Mucosa of gallbladder (tissue), 1 donor: ENCODE measurements at places on chromosomes 13 and 19.

DNA sequence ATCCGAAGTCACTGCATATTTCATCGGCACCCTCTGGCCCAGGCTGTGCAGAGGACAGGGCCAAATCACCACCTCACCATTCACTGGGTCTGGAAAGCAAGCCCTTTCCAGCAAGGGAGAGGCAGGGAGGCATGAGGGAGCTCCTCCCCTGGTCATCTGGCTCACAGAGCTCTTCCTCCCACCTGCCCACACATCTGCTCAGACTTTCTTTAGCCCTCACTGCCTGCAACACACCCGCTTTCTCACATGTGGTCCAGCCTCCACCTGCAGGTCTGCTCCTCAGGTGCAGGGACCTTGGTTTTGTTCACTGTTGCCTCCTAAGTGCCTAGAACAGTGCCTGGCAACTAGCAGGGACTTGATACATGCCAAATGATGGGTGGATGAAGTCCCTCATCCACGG, 21.0 kb upstream of the SLC35E1 start:
- DNase-seq: no peak

DNA sequence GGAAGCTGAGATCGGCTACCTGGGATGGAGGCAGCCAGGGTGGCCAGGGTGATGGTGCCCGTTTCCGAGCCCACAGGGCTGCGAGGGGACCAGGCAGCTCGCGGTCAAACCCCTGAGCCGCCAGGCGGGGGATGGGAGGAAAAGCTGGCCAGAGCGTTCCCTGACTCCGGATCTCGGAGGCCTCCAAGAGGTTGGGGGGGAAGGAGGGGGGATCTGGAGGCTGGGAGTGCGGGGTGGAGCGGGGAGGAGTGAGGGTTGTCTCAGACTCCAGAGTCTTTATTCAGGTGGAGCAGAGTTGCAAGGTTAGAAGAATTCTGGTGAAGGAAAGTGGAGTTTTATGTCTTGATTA, 1.1 kb downstream of the CACNG7 start:
- DNase-seq: no peak

GRCh38 chr13:85497652-85498051, 301.6 kb downstream of the SLITRK6 start:
- DNase-seq: no peak

DNA sequence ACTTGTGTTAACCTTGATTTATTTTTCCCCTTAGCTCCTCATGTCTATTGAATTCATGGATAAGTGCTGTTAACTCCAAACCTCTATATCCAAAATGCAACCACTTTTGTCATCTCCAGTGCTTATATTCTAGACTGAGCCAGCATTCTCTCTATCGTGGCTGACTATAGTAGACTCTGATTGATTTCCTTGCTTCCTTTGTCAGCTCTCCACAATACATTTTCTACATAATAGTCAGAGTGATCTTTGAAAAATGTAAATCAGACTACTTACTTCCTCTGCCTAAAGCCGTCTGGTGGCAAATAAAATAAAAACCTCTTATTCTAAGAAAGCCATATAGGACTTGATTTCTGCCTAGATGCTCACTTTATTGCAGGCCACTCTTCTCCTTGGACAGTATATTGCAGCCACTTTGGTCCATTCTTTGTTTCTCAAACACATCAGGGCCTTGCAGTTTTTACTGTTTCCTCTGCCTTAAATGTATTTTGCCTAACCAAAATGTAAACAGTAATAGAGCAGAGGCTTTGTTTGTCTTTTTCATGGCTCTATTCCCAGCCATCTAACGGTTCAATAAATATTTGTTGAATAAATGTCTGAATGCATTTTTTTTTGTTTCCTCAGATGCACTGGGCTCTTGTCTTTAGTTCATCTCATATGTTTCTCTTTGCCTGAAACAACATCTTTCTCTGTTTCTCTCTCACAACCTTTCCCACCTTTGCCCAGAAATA, 243.6 kb upstream of the CSNK1A1L start:
- no peak for DNase-seq

- peak; percentile 59 for DNase-seq
Observed at GRCh38 chr19:3670796-3671679, 29.2 kb downstream of the PIP5K1C start.

DNA sequence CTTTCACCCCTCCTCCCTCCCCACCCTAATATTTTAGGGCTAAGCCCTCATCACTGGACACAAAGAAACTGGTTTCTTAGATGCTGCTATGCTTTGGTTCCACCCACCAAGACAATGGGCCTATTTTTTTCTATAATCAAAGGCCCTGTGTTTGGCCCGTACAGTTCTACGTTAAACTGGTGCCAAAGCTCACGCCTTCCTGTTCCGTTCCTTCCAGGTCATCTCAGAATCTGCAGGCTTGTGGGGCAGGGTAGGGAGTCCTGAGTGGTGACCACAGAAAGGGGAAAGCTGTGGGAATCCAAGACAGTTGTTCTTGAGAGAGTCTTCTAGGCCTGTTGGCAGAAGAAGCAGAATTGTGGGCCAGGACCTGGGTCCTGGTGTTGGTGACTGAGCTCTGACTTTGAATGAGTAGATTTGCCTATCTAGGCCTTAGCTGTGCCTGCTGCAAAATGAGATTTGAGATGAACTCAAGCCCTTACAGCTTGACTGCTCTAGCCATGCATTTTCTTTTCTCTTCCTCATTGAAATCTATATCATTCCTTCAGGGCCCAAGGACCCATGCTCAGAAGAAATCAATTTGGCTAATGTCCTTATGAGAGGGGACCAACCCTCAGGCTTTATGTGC, 19.1 kb upstream of the CXCL17 start:
- no peak for DNase-seq

DNA sequence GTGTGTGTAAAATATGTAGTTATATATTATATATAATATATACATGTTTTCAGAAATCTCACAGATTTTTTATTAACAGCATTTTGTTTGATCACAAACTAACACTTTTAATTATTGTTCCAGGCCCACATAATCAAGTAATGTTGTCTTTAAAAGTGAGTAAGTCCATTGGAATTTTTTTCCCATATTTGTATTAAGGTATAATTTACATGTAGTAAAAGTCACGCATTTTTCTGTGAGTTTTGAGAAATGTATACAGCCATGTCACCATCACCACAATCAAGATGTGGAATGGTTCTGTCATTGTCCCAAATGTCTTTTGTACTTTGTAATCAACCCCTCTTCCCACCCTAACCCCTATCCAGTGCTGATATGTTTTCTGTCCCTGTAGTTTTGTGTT, 120.0 kb upstream of the RFC3 start:
- DNase-seq: no peak

- no peak for DNase-seq
Observed at GRCh38 chr19:19185853-19186740, 5.9 kb downstream of the BORCS8 start.

DNA sequence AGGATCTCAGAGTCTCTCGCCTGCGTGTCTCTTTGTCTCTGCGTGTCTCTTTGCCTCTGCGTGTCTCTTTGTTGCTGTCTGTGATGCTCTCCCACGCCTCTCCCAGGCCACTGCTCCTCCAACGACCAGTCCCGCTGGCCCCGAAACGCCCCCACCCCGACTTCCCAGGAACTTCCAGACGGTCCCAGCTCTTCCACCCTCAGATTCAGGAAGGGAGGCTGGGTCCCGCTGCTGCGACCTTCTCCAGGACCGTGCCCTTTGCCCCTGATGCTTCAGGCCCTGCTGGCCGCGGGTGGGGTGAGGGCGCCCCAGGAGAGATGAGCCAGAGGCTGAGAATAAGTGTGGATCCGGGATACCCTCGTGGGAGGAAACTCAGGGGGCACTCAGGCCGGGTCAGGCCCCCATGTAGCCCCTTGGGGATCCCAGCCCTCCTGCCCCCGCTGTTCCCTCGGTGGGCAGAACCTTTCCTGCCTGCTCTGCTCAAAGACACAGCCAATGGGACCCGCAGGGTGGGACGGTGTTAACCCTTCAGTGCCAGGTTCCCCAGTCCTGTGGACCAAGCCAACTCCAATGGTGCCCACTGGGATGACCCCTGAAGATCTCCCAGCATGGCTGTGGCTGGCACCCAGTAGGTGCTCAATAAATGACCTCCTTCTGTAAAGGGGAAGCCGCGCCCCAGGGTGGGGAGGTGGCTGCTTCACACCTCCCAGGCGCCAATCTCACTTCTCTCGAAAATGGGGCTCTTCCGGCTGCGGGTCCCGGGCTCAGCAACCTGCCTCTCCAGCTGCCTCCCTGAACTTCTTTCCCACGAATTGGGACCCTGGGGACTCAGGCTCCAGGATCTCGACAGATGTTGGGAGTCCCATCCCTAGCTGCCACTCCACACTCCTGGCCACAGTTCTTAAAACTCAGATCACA, 1.5 kb upstream of the S1PR5 start:
- no peak for DNase-seq

GRCh38 chr13:76836311-76836710, 49.9 kb downstream of the KCTD12 start:
- DNase-seq: no peak

DNA sequence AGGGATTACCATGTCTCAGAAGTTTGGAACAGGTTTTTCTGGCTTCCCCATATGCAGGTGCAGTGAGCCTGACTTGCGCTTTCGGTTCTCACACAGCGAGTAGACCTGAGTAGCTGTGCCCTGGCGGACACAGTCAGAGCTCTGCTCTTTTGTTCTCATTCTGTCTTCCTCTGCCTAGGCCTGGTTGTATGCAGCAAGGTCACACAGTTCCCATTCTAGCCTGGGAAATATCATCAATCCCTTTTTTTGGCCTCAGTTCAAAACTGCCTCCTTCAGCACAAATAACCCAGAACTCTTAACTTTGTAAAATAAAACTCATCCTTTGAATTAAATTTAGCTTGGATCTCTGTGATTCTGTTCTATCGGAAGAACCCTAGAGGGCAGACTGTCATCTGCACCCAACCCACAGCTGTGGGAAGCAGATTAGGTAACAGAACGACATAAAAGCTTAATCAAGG, 10.2 kb downstream of the OXGR1 start:
- DNase-seq: peak; percentile 46

DNA sequence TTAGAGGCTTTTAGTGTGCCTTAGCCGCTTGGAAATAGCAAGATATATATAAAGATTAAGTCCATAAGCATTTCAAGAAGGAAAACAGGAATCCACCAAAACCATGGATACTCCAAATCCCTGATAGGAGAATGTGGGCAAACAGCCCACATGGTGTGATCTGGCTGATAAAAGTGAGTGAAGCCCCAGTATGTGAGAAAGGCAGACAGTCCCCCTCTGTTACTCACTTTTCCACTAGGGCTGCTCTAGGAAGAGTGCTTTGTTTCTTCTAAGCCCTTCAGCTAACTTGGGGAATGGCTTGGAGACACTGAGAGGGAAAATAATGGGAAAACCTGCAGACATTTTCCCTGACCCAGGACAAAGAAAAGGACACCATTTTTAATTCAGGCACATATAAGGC, 802.3 kb upstream of the PRR20A start:
- DNase-seq: no peak

GRCh38 chr13:67063036-67063435, 167.1 kb downstream of the PCDH9 start:
- no peak for DNase-seq

DNA sequence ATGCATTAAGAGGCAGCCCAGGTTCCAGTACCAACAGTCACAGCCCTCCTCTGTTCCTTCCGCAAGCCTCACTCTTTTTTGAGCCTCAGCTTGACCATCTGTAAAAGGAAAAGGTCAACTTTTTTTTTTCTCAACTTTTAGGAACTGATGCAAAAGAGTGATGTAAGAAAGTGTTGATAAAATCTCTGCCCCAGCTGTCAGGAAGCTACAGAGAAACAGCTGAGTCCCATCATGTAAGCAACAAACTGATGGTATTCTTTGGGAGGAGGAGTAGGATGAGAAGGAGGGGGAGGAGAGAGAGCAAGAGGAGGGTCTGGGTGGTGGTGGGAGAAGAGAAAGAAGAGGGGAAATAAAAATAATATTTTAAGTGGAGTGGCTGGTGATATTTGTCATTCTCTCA, 233.9 kb upstream of the TSHZ3 start:
- DNase-seq: no peak

- DNase-seq: no peak
Observed at GRCh38 chr19:50820549-50821247, 2.9 kb downstream of the KLK1 start.

- no peak for DNase-seq
Observed at GRCh38 chr13:46121597-46122163, 16.8 kb upstream of the CPB2 start.

DNA sequence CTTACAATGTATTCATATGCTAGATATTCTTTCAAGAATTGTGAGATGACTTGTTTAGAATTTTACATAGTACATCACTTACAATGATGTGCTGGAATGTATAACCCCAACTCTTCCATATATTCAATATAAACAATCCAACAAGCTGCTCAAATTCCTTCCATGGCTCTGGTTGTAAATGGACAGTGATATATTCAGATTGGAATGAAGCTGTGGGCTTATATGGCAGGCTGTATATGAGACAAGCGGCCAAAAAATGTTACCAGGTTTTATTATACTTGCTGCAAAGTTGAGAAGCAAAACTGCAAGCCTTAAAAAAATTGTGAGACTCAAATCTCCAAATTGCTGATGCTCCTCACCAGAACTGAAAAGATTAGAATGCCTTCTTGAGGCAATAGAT, 83.6 kb upstream of the KLF12 start:
- no peak for DNase-seq

GRCh38 chr13:99160415-99160814, 40.2 kb upstream of the UBAC2 start:
- no peak for DNase-seq

DNA sequence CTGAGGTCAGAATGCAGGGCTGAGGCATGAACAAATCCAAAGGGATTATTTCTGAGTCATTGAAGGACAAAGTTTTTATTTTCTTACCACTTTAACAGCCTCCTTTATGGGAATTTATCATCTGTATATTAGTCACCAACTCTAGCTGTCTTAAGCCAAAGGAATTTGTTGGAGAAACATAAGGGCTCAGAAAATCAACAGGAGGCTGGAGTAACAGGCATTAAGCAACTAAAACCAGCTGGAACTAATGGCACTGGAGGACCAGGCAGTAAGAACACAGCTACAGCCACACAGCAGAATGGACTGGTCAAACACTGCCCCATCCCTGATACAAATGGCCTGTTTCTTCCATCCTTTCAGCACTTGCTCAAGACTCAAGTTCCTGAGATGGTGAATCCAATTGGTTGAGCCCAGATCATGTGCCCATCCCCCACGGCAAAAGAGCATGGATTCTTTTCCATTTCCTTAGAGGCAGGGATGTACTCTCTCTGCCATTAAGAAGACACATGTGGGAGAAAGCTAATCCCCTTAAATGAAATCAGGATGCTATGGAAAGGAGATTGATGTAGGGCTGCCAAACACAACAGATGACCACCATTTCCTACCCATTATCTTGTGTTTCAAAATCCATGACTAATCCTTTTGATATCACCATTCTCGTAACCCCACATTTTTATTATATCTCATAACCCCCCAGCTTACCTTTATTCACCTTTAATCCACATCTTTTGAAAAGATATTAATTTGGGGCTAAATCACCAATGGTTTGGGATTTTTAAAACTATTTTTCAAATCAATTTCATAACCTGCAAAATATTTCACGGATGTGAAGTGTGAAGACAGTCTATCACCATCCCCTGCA, 157.0 kb upstream of the FNDC3A start:
- no peak for DNase-seq
